Progenitor cell of endocrine pancreas (in vitro differentiated cells): ENCODE measurements at places on chromosomes 6 and 20. TPM values are rescaled to one million over a fixed set of nuclear protein-coding genes. Genes with fewer than 3 reads are reported as not detected.

The CGAS gene
- total RNA-seq: 0.24 and 0.31 TPM in 2 replicates

- no peak overlapping the region for H3K4me3 ChIP-seq
- no peak overlapping the region for H3K27ac ChIP-seq
- peaks cover 7% of the 10 kb centered on the region for H3K4me1 ChIP-seq
- peaks cover 1% of the 10 kb centered on the region for H3K36me3 ChIP-seq
- H3K27me3 ChIP-seq: no peaks in the 10 kb centered on the region
Measured at GRCh38 chr20:36919715-36920333, 31.7 kb downstream of the SAMHD1 start.

DNA sequence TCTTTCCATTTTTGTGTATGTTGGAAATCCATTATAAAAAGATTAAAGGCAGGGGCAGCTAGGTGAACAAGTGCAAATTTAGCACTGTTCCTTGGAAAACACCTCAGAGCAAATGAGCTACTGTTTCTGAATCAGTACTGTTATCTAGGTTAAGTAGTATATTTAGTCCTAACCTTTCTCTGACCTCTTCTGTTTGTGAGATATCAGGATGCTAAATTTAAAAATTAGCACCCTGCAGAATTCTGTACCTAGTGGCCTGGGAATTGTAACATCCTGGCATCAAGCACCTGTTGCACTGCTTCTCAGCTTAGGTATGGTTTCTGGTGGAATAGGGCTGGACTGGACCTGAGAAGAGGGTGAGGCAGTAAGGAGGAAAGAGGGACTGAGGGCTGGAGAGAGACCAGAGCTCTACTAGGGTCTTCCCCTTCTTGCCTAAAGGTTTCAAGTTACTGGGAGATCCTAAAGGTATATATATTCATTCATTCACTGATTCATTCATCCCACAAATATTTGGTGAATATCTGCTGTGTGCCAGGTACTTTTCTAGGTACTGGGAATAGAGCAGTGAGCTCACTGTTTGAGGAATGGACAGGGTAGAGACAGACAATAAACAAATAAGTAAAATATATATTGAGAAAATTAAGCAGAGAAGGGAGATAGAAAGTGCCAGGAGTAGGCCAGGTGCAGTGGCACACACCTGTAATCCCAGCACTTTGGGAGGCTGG lies 5.2 kb downstream of the ZNF76 start:
- DNase-seq: no peak
- no peaks in the 10 kb centered on the region for H3K27me3 ChIP-seq
- H3K27ac ChIP-seq: no peak overlapping the region
- H3K4me1 ChIP-seq: peaks cover 42% of the 10 kb centered on the region

DNA sequence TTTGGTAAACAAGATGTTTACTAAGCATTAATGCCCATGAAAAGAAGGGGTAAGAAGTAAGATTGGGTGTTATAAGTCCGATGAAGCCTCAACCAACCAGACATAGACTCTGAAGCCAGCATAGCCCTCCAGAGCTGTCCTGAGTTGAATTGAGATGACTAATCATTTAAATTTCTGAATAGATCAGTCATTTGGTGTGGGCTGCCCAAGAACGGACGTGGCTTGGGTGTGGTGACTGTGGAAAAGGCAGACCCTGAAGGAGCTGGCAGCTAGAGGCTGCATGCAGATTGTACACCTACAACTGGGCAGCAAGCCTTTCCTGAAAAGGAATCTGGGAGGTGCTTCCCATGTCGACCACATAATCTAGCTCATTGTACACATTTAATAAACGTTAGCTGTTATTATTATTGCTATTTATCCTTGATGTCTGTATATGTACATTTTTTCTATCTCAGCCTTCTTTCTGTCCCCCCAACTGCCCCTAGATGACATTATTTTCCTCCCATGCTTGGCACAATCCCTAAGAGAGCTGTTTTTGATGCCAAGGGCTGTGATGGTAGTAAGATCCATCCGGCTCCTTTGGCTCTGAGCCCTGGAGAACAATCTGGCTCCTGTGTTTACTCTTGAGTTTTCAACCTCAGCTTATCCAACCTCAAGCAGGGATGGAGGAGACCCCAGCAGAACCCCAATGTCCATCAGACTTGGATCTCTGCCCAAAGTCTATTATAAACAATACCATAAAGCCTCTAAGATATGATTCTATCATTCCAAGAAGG lies 57.6 kb upstream of the JAG1 start:
- no peak for DNase-seq
- no peak overlapping the region for H3K27ac ChIP-seq
- H3K4me3 ChIP-seq: no peak overlapping the region
- H3K27me3 ChIP-seq: no peaks in the 10 kb centered on the region
- no peaks in the 10 kb centered on the region for H3K4me1 ChIP-seq
- H3K36me3 ChIP-seq: no peaks in the 10 kb centered on the region

GRCh38 chr6:37643851-37644672 lies 53.6 kb downstream of the MDGA1 start:
- no peak for DNase-seq
- no peaks in the 10 kb centered on the region for H3K36me3 ChIP-seq
- H3K27ac ChIP-seq: no peak overlapping the region
- H3K27me3 ChIP-seq: peaks cover 81% of the 10 kb centered on the region
- no peaks in the 10 kb centered on the region for H3K4me1 ChIP-seq

DNA sequence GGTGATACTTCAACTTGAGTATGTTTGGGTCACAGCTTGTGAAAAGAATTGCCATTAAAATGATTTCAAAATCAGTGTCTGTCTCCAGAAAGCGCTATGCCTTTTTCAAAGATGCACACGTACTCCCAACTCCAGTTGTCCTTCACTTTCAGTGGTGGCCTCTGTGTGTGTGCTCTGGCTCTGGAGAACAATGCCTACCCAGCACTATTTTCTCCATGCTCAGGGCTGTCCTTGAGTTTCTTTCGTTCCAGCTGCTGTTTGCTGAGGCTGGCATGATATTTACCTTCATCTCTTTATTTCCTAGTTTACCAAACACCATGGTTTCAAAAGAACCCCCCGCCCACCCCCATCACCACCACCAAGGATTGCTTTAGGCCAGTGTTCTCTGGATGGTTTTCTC lies 136.8 kb downstream of the QRSL1 start:
- H3K27ac ChIP-seq: no peak overlapping the region
- peaks cover 2% of the 10 kb centered on the region for H3K4me1 ChIP-seq
- peaks cover 13% of the 10 kb centered on the region for H3K36me3 ChIP-seq
- no peaks in the 10 kb centered on the region for H3K27me3 ChIP-seq
- no peak overlapping the region for H3K4me3 ChIP-seq
- no peak for DNase-seq
